ENCODE measurements at places on chromosomes 5 and 9. TPM values are rescaled to one million over a fixed set of nuclear protein-coding genes. Genes with fewer than 3 reads are reported as not detected.

Gene TEK
- 2.7 TPM for total RNA-seq

Gene FOXD4L3
- not detected for total RNA-seq

GRCh38 chr5:27144456-27144855 is 106.1 kb upstream of the CDH9 start:
- DNase-seq: no peak
- H3K27ac ChIP-seq: no peak overlapping the region
- peaks cover 3% of the 10 kb centered on the region for H3K4me1 ChIP-seq
- H3K36me3 ChIP-seq: no peaks in the 10 kb centered on the region

DNA sequence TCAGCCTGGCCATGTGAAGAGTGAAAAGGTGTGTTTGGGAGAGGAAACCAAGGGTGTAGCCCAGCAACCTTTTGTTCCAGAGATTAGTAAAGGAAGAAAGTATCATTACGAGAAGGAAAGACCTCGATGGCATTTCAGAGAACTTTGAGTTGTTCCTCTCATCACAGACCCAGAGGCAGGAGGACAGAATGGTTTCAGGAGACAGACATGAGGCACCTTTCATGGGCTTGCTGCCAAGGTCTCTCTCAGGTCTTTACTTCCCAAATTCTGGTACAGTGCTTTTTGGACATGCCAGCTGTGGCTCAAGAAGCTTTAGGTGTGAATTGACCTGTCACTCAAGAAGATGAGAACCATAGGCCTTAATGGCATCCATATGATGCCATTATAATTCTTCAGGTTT is 2.8 kb upstream of the MCC start:
- peaks cover 4% of the 10 kb centered on the region for H3K36me3 ChIP-seq
- peaks cover 38% of the 10 kb centered on the region for H3K4me1 ChIP-seq
- no peak overlapping the region for H3K4me3 ChIP-seq
- DNase-seq: no peak
- no peak overlapping the region for H3K27ac ChIP-seq
- no peaks in the 10 kb centered on the region for H3K27me3 ChIP-seq

GRCh38 chr5:149632311-149633251 is 51.3 kb downstream of the ARHGEF37 start:
- H3K36me3 ChIP-seq: peaks cover 3% of the 10 kb centered on the region
- H3K27ac ChIP-seq: peak overlapping the region; percentile 47
- peaks cover 42% of the 10 kb centered on the region for H3K4me1 ChIP-seq
- no peaks in the 10 kb centered on the region for H3K27me3 ChIP-seq
- no peak for DNase-seq

DNA sequence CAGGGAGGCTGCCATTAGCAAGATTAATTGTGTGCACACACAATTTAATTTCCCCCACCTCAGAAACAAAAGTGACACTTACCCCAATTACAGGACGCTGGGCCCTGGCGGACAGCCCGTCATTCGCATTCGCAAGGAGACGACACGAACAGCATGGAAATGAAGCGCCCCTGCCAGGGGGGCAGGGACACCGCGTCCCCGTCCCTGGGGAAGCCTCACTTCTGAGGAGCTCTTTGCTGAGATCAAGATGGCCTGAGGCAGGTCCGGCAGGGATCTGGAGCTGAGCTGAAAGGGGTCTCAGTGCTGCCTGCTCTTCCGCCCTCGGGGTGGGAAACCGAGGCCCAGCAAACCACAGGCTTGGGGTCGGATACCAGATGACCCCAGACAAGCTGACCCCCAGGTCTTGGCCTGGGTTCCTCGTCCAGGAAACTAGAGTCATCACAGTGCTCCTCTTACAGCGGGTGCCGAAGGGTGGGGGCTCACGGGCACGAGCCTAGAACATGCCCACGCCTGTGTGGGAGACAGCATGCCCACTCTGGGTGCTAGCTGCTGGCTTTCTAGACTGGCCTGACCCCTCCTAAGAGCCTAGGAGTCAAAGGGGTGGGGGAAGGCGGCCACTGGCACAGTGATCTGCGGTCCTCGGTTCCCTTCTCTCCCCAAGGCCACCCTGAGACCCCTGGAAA is 103.2 kb downstream of the VAV2 start:
- no peak overlapping the region for H3K27ac ChIP-seq
- DNase-seq: no peak
- peaks cover 42% of the 10 kb centered on the region for H3K4me1 ChIP-seq
- no peak overlapping the region for H3K4me3 ChIP-seq
- H3K27me3 ChIP-seq: no peaks in the 10 kb centered on the region
- peaks cover 2% of the 10 kb centered on the region for H3K36me3 ChIP-seq

DNA sequence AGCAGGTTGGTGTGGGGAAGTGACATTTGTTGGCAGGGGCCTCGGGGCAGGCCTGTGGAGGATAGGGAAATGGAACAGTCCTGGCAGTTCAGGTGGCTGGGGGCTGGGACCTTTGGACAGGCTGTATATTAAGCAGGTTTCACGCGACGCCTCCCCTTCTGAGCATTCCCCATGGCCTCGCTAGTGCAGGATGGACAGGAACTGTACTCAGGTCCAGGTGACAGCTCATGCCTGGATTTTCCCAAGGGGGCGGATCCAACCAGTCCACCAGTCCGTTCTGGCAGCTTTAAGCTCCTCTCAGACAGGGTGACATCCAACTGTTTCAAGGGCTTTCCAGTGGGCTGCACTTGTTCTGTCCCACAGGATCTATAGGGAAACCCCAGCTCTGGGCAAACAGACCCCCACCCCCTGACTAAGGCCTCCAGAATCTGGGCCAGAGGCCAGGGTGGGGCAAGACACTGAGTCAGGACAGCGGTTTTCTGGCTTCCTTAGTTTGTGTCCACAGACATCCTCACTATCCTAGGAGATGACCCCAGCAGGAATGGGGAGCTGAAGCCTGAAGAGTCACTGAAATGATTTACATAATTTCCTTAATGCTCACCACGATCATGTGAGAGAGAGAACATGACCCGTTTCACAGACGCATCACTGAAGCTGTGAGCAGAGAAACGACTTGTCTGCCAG is 20.9 kb downstream of the CSF2 start:
- no peaks in the 10 kb centered on the region for H3K27me3 ChIP-seq
- peaks cover 35% of the 10 kb centered on the region for H3K4me1 ChIP-seq
- DNase-seq: no peak
- H3K27ac ChIP-seq: peak overlapping the region; percentile 74
- H3K36me3 ChIP-seq: no peaks in the 10 kb centered on the region

- no peak overlapping the region for H3K4me3 ChIP-seq
- H3K27ac ChIP-seq: no peak overlapping the region
- no peaks in the 10 kb centered on the region for H3K36me3 ChIP-seq
- DNase-seq: no peak
- H3K4me1 ChIP-seq: peaks cover 44% of the 10 kb centered on the region
- no peaks in the 10 kb centered on the region for H3K27me3 ChIP-seq
Observed at GRCh38 chr5:59266410-59266809, 627.1 kb downstream of the PDE4D start.

- H3K4me1 ChIP-seq: peaks cover 9% of the 10 kb centered on the region
- no peak for DNase-seq
- peaks cover 2% of the 10 kb centered on the region for H3K27me3 ChIP-seq
Observed at GRCh38 chr5:16981700-16982099, 45.6 kb upstream of the MYO10 start.
